ENCODE measurements at places on chromosomes 12 and 14.
A peak's percentile ranks its signal among the peaks of the same experiment; 100 is the strongest.

GRCh38 chr12:6340745-6341416 is 995 bp downstream of the TNFRSF1A start:
- DNase-seq: no peak

DNA sequence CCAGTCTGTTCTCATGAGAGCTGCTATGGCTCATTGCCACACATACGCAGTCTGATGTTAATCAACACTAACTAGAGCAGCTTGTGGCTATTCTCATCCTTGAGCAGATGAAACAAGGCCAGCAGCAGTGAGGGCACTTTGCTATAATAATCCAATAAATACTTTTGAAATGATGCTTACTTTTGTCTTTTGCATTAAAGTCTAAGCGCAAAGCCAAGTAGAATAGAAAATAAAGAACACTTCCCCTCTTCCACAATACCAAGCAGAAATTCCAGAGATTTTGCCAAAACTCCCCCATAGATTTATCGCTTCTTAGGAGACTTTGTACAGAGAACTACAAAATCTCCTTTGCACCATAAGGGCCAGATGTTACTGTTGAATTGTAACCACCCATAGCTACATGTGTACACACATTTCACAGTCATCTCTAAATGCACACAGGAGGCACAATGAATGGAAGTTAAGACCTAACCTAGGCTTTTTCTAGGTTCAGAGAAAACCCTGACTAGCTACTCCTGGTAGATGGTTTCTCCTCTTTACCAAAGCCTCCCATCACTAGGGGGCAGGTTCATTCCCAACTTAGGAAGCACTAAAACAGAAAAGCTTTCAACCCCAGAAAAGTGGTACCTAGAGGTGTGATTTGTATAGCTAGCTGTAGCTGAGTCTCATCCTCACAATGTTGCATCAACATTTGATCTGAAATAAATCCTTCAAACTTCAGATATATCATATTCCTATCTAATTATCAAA is 119.3 kb downstream of the HMGA2 start:
- DNase-seq: peak; percentile 87

GRCh38 chr14:94532447-94532846 is 23.2 kb upstream of the SERPINA12 start:
- no peak for DNase-seq

GRCh38 chr12:123995023-123995748 is 22.2 kb downstream of the ZNF664 start:
- DNase-seq: peak; percentile 37

- DNase-seq: no peak
Observed at GRCh38 chr14:32394038-32394437, 64.9 kb downstream of the AKAP6 start.

- no peak for DNase-seq
Observed at GRCh38 chr12:50926415-50926814, 25.9 kb upstream of the HIGD1C start.

DNA sequence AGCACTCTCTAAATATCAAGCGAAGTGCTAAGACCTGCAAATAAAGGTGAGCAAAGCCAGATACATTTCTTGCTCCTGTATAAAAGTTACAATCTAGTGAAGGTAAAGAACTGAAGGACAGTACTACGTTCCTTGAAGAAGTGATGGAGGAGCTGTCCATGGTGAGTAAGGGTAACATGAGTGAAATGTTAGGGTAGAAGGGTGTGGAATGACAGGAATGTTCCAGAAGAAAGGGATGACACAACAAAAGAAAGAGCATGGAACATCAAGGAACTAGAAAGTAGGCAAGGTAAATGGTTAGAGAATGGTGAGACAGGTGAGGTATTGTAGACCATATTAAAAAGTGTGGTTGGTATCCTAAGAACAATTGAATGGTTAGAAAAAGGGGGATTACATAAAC is 272.4 kb downstream of the ACSS3 start:
- no peak for DNase-seq

DNA sequence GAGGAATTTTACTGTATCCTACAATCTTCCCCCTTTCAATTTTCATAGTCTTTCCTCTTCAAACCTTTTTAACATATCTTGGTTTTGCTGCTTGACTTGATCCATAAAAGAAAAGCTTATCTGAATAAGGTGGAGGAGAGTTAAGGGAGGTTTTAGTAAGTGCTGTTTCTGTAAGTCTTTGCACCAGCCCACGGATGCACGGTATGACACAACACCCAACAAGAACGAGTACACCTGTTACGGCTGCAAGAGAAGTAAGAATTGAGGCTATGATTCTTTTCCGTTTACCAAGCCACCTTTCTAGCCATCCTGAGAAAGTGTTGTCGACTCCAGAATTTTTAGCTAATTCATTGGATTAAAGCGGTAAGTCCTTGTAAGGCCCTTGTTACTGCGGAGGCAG is 26.1 kb upstream of the CPNE8 start:
- no peak for DNase-seq

GRCh38 chr14:59474172-59474571 is 9.0 kb upstream of the GPR135 start:
- peak; percentile 61 for DNase-seq

- DNase-seq: no peak
Observed at GRCh38 chr12:40793471-40793870, 101.2 kb downstream of the CNTN1 start.

DNA sequence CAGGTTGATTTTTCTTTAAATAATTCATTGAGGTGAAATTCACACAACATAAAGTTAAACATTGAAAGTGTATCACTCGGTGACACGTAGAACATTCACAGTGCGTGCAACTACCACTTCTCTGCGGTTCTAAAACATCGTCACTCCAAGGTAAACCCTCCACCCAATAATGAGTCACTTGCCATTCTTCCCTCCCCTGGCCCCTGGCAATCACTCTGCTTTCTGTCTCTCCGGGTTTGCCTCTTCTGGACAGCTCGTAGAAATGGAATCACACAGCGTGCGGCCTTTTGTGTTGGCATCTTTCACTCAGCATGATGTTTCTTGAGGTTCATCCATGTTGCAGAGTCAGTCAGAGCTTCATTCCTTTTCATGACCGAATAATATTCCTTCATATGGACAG is 18.9 kb downstream of the FZD10 start:
- DNase-seq: no peak

GRCh38 chr14:80618751-80619329 is 322.7 kb downstream of the CEP128 start:
- DNase-seq: peak; percentile 52

- no peak for DNase-seq
Observed at GRCh38 chr12:54182981-54183380, 5.8 kb downstream of the SMUG1 start.

- DNase-seq: peak; percentile 25
Observed at GRCh38 chr12:113933201-113933786, 32.8 kb downstream of the RBM19 start.

- DNase-seq: no peak
Observed at GRCh38 chr14:66824251-66824650, 316.3 kb downstream of the GPHN start.

GRCh38 chr14:55624913-55625312 is 44.9 kb downstream of the KTN1 start:
- DNase-seq: no peak

GRCh38 chr12:111076611-111077451 is 156.5 kb upstream of the MYL2 start:
- DNase-seq: no peak

All from fibroblast of skin of left biceps (primary cell).